Heart left ventricle (tissue), 16 donors: ENCODE measurements at places on chromosomes 13 and 19. TPM values are rescaled to one million over a fixed set of nuclear protein-coding genes. Genes with fewer than 3 reads are reported as not detected.
A peak's percentile ranks its signal among the peaks of the same experiment; 100 is the strongest.

Gene MYH14
- total RNA-seq = 65.7 TPM

Gene ZNF560
- 0.29 TPM for total RNA-seq

Gene LILRB1
- total RNA-seq = 10.6 TPM

Gene ANGPTL8
- total RNA-seq = not detected

Gene STXBP2
- total RNA-seq = 1.2 TPM

Gene CASP14
- not detected for total RNA-seq

Gene FFAR1
- total RNA-seq = not detected

Gene FLT1
- 43.9 TPM for total RNA-seq

DNA sequence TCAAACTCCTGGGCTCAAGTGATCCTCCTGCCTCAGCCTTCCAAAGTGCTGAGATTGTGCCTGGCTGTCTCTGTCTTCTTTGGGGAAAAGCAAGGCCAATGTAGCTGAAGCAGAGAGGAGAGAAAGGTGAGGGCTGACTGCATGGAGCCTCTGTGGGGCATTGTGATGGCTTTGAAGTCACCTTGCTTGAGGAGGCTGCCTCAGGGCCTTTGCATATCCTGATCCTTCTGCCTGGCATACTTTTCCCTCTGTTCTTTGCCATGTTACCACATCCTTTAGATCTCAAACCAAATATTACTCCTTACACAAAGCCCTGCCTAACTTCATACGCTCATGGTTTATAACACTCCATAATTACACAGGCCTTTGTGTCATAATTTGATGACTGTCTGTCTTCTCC, 9.4 kb upstream of the PPP5C start:
- no peak for DNase-seq

DNA sequence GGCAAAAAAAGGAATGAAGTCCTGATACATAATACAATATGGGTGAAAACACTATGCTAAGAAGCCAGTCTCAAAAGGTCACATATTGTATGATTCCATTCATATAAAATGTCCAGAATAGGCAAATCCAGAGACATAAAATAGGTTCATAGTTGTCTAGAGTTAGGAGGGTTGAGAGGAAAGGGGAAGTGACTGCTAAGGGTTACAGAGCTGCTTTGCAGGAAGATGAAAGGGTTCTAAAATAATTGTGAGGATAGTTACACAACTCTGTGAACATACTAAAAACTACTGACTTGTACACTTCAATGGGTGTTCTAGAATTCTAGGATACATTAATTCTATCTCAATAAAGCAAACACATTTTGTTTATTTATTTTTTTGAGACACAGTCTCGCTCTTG, 25.7 kb downstream of the CAB39L start:
- DNase-seq = no peak

DNA sequence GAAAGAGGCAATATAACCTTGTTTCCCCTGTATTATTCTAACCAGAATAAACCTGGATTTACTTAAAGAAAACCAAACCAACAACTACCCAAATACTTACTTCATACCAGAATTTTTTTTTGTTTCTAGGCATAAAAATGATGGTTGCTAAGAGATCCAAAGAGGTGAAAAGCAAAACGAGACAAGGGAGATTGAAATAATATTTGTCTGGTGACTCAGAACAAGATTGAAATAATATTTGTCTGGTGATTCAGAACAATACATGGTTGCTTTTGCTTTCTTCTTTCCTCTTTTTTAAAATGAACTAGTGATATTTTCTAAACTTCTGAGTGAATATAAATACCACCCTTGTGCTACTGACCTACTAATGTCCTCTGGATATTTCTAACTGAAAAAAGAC, 592.9 kb downstream of the KCTD12 start:
- no peak for DNase-seq

DNA sequence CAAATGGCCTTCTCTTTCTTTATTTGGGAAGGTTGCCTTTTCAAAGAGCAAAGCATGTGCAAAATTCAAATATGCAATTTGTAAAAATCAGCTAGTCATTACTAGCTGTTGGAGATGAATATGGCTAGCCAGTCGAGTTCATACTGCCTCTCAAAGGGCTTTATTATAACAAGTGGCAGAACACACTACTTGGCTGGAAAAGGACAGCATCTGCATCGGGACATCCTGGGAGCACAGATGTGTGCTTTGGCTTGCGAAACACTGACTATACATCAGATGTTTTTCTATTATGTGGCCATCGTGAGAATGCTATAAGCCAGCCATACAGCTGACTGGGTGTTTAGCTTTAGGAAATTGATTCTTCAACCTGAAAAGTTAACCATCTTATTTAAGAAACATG, 424.2 kb downstream of the KCTD12 start:
- no peak for DNase-seq

GRCh38 chr13:46541210-46541609, 11.8 kb upstream of the LRCH1 start:
- DNase-seq = no peak

DNA sequence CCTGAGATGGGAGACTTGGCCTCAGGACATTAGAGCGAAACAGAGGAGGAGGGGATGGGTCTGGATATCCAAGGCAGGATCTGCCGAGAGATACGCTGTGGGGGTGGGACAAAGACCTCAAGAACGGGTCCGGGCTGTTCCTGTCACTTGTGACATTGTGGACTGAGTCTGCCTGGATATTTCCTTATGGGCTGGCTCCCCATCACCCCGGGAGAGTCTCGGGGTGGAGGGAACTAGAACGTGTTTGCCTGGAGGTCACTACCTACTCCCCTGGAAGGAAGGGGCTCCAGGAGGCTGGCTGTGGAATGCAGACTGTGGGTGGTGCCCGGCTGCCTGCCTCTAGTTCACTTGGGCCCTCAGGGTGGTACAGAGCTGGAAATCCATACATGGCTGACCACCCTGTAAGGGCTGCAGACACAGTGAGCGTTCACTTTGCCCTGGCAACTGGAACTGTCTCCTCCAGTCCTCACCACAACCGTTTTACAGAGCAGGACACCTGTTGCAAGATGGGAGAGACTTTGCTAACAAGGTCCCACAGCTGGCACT, 26.4 kb downstream of the DNM2 start:
- DNase-seq = no peak

DNA sequence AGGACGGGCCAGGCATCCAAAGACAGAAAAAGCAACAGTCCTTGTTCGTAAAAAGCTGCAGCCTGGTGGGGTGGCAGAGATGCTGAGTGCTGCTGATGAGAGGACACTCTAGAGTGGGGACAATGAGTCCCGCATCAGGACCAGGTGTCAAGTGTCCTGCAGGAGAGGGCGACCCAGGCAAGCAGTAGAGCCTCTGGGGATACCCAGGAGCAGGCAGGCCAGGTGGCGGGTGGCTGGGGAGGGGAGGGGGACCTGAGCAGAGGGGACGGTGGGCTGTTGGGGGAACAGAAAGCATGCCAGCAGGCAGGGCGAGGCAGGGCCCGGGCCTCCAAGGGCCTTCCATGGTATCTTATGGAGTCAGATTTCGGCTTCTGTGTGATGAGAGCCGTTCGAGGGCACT, 35.8 kb downstream of the GGACT start:
- DNase-seq = no peak

DNA sequence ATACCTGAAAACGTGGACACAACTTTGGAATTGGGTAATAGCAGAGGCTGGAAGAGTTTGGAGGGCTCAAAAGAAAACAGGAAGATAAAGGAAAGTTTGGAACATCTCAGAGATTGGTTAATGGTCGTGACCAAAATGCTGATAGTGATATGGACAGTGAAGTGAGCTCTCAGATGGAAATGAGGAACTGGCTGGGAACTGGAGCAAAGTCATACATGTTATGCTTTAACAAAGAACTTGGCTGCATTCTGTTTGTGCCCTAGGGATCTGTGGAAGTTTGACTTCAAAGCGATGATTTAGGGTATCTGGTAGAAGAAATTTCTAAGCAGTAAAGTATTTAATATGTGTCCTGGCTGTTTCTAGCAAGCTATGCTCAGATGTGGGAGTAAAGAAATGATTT, 136.2 kb downstream of the DNAJC3 start:
- no peak for DNase-seq

- no peak for DNase-seq
Measured at GRCh38 chr13:78632996-78633395, 26.0 kb downstream of the OBI1 start.

- peak; percentile 83 for DNase-seq
Measured at GRCh38 chr19:15331419-15332310, 674 bp downstream of the BRD4 start.

DNA sequence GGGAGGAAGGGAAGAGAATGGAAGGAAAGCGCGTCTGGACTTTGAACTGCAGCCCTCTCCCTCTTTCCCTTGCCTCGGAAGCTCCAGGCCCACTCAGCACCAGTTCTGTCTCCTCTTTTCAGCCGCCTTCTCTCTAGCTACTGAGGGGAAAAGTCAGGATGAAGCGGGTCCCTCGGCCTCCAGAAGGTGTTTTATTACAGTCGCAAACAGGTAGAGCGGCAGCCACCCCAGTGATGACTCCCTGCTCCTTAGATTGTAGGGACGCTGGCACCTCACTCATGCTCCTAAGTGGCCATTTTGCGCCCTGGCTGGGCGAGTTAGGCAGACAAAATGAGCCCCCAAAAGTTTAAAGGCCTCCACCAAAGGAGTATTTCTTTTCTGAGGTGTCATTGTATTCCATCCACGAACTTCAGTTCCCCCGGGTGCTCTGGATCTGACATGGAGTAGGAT, 954 bp upstream of the STK24 start:
- peak; percentile 28 for DNase-seq

DNA sequence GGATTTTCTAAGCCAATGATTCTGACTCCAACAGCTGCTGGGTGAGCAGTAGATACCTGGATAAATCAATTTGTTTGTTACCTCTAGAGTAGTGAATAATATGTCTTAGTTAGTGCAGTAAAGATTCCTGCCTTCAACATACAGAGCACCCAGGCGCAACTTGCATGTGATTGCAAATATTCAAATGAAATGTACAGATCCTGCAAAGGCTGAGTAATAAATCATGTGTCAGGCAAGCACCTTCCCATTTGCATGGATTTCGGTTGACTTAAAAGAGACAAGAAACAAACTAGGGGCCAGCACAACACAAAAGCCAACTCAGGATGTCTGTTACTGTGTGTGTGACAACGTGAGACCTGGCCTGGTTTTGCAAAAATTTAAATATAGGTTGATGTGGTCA, 79.7 kb downstream of the TNFSF11 start:
- no peak for DNase-seq

DNA sequence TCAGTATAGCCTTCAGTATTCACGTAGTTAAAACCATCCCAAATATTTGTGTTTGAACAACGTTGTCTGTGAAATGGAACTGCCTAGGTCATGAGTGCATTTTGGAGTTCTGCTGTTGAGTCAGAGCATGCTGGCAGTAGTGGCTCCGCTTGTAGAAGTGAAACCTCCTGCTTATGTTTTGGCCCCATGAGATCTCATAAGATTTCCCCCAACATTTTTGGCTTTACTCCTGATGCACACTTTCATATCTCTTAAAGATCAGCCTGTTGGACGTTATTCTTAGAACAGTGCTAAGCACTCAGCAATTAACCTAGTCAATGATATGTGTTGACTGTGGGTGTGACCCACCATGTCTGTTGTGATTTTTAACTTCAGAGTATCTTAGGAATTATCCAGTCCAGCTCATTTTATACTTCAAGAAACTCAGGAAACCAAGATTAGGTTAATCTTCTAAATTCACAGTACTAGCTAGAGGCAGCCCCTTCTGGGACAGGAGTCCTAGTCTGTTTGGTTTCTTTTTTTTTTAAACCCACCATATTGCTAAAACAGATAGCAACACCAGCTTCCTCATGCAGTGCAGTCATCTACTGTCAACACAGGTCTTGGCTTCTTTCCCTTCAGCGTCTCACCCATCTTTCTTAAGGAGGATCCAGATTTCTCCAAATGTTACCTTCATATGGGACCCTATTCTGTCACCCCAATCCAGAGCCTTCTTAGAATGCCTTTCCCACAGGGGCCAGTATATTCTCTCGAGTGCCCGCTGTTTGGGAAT, 26.2 kb downstream of the RAP2A start:
- no peak for DNase-seq

GRCh38 chr19:42176990-42177685, 40.3 kb downstream of the DEDD2 start:
- DNase-seq = peak; percentile 59

GRCh38 chr13:78012046-78012445, 93.4 kb upstream of the EDNRB start:
- no peak for DNase-seq

- DNase-seq = no peak
Measured at GRCh38 chr13:29538652-29539040, 56.8 kb downstream of the SLC7A1 start.

DNA sequence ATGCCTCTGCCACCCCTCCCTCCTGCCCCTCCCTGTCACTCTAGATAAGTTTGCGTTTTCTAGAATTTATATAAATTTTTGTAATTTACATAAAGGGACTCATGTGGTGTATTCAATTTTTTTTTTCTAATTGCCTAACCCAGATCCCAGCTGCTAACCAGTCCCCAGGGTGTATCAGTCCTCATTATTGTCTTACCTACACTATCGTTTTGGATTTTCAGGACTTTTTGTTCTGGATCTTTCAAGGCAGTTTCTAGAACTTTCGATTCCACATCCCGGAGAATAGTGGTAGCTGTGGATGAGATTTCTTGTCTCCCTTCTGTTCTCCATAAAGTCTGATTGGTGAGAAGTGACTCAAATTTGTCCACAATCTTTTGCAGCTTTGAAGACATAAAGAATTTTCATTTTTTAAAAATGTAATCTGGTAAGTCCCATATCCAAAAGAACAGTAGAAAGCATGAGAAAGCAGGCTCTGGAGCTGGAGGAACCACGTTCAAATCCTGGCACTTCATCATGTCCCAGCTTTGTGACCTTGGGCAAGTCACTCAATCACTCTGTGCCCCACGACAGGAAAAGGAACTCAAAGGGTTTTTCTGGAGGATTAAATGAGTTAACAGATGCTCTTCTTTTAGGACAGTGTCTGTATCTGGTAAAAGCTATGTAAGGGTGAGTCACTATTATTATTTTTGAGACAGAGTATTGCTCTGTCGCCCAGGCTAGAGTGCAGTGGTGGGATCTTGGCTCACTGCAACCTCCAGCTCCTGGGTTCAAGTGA, 19.7 kb downstream of the ADGRE3 start:
- DNase-seq = no peak

DNA sequence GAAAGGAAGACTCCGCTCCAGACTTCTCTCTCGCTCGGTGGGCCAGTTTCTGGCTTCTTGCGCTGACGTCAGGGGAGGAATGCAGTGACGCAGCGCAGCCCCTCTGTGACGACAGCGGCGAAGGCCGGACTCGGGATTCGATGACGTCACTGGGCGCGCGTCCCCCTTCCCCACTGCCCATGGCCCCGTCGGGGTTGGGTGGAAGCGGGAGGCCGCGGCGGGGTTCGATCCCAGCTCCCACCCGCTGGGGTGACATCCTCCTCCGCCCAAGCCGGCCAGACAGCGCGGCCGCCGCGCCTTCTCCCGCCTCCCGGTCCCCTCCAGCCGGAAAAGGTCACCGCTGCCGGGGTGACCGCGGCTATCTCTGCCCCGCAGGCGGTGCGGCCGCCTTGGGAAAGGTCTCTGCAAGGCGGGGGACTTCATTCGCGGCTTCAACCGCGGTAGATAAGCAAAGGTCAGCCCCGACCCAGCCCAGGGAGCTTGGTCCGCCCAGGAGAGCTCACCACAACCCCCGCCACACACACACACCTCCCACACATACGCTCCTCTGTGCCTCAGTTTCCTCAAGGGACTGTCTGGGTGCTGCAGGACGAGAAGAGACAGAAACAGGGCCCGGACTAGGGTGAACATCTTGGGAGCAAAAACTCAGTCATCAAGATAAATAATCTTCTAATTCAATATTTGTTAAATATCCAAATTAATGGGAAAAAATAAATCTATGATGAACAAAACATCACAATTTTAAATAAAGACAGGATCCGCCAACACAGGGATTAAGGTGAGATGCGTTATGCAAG, 844 bp upstream of the RFX1 start:
- no peak for DNase-seq

- peak; percentile 2 for DNase-seq
Measured at GRCh38 chr19:46692918-46693722, 23.8 kb downstream of the PRKD2 start.

- DNase-seq = no peak
Measured at GRCh38 chr13:95385798-95386197, 84.5 kb upstream of the ABCC4 start.
